ENCODE measurements at places on chromosomes 12 and 14. TPM values are rescaled to one million over a fixed set of nuclear protein-coding genes. Genes with fewer than 3 reads are reported as not detected.
A peak's percentile ranks its signal among the peaks of the same experiment; 100 is the strongest.

DNA sequence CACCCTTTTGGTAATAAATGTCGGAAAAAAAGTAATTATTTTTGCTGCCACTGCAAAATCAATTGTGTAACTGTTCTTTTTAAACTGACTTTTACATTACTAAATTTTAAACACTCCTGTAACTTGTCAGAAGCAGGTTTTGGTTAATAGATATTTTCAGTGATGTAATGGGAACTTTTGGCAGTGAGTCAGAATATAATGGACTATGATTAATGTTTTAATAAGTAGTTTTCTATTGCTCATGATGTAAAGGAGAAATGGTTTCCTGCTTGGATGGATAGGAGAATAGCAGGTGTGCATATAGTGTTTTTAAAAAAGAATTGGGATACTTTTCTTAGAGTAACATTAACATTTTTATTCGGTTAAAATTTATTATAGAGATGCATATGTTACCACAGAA is 58.8 kb downstream of the TRMT5 start:
- H3K27me3 ChIP-seq: no peaks in the 10 kb centered on the region
- H3K27ac ChIP-seq: no peak overlapping the region
- DNase-seq: no peak
- peaks cover 6% of the 10 kb centered on the region for H3K4me1 ChIP-seq
- H3K36me3 ChIP-seq: no peaks in the 10 kb centered on the region

DNA sequence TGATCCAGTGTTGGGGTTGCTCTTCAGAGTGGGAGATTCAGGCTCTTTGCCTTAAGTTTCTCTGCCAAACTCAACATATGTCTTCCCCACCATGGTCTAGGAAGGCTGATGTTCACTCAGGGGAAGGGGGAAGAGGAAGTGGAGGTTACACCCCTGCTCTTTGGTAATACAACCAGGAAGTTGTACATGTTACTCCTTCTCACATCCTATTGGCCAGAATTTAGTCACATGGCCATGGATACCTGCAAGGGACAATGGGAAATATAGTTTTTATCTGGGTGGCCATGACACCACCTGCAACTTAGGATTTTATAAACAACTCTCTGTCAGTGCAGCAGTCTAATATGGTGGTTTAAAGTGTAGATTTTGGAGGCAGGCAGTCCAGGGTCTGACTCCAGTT is 150.9 kb downstream of the TBX5 start:
- no peak overlapping the region for H3K4me3 ChIP-seq
- no peak for DNase-seq

- H3K4me1 ChIP-seq: peaks cover 3% of the 10 kb centered on the region
- no peak overlapping the region for H3K27ac ChIP-seq
- no peaks in the 10 kb centered on the region for H3K27me3 ChIP-seq
- no peak overlapping the region for H3K4me3 ChIP-seq
- no peak for DNase-seq
- no peaks in the 10 kb centered on the region for H3K36me3 ChIP-seq
Observed at GRCh38 chr12:128726886-128727285, 96.9 kb downstream of the SLC15A4 start.

GRCh38 chr12:55068416-55069010 is 48.7 kb downstream of the NEUROD4 start:
- no peak overlapping the region for H3K27ac ChIP-seq
- DNase-seq: no peak
- H3K4me1 ChIP-seq: no peaks in the 10 kb centered on the region

- H3K27ac ChIP-seq: no peak overlapping the region
- DNase-seq: no peak
- H3K27me3 ChIP-seq: no peaks in the 10 kb centered on the region
- H3K36me3 ChIP-seq: peaks cover 13% of the 10 kb centered on the region
- no peaks in the 10 kb centered on the region for H3K4me1 ChIP-seq
Observed at GRCh38 chr14:30935445-30935844, 61.1 kb downstream of the COCH start.

- peak overlapping the region; percentile 18 for H3K27ac ChIP-seq
- peaks cover 34% of the 10 kb centered on the region for H3K4me1 ChIP-seq
- DNase-seq: no peak
- no peak overlapping the region for H3K4me3 ChIP-seq
- H3K27me3 ChIP-seq: no peaks in the 10 kb centered on the region
Observed at GRCh38 chr14:92646952-92647796, 101.3 kb downstream of the LGMN start.

DNA sequence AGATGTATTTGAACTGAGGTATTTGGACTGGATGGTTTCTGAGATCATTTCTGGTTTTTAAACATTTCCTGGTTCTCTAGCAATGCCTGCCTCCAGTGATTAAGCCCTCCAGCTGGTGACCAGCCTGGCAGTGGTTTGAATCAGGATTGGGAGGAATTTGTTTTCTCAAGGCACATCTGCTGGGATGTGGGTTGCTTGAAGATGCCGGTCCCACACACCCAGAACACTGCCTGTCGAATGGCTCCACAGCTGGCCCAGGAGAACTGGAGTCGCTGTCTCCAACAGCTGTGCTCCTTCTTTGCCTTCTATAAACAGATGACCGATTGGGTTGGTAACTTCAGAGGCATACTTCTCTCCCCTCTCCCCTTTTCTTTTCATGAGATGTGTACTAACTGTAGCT is 258.0 kb upstream of the DDHD1 start:
- no peak overlapping the region for H3K27ac ChIP-seq
- H3K4me1 ChIP-seq: no peaks in the 10 kb centered on the region
- H3K36me3 ChIP-seq: no peaks in the 10 kb centered on the region
- no peaks in the 10 kb centered on the region for H3K27me3 ChIP-seq

GRCh38 chr14:22418631-22419030 is 170.4 kb downstream of the DAD1 start:
- H3K36me3 ChIP-seq: no peaks in the 10 kb centered on the region
- no peaks in the 10 kb centered on the region for H3K27me3 ChIP-seq
- H3K4me1 ChIP-seq: peaks cover 13% of the 10 kb centered on the region
- H3K27ac ChIP-seq: no peak overlapping the region
- no peak overlapping the region for H3K4me3 ChIP-seq
- peak; percentile 48 for DNase-seq

DNA sequence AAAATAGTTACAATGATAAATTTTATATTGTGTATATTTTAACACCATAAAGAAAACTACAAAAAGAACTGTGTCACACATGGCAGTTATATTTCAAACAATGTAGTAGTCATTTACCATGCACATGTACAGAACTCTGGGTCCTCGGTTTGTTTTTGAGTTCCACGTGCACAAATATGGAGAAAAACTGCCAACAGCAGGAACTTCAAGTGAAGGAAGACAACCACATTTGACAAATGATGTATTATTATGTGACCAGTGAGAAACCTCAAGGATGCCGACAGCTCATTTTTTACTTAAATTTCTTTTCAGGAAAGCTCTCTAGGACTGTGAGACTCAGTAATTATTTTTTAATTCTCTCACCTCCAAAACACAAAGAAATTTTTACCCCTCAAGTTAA is 244.2 kb upstream of the USP15 start:
- no peak overlapping the region for H3K4me3 ChIP-seq
- DNase-seq: no peak
- no peak overlapping the region for H3K27ac ChIP-seq
- no peaks in the 10 kb centered on the region for H3K27me3 ChIP-seq
- H3K36me3 ChIP-seq: no peaks in the 10 kb centered on the region
- no peaks in the 10 kb centered on the region for H3K4me1 ChIP-seq

GRCh38 chr14:69298131-69299071 is 38.4 kb downstream of the GALNT16 start:
- peaks cover 4% of the 10 kb centered on the region for H3K27me3 ChIP-seq
- H3K4me3 ChIP-seq: no peak overlapping the region
- no peak for DNase-seq
- no peaks in the 10 kb centered on the region for H3K4me1 ChIP-seq

- H3K36me3 ChIP-seq: no peaks in the 10 kb centered on the region
- peaks cover 44% of the 10 kb centered on the region for H3K4me1 ChIP-seq
- DNase-seq: no peak
- peak overlapping the region; percentile 88 for H3K27ac ChIP-seq
Observed at GRCh38 chr12:6340032-6340638, 1.7 kb downstream of the TNFRSF1A start.

- no peaks in the 10 kb centered on the region for H3K27me3 ChIP-seq
- H3K36me3 ChIP-seq: no peaks in the 10 kb centered on the region
- H3K4me3 ChIP-seq: no peak overlapping the region
- H3K27ac ChIP-seq: no peak overlapping the region
- no peak for DNase-seq
Observed at GRCh38 chr14:33350366-33350990, 411.8 kb downstream of the NPAS3 start.

GRCh38 chr12:93098077-93098476 is 169.0 kb upstream of the EEA1 start:
- no peak overlapping the region for H3K27ac ChIP-seq
- no peaks in the 10 kb centered on the region for H3K36me3 ChIP-seq
- peaks cover 20% of the 10 kb centered on the region for H3K4me1 ChIP-seq
- no peaks in the 10 kb centered on the region for H3K27me3 ChIP-seq
- peak; percentile 51 for DNase-seq
- no peak overlapping the region for H3K4me3 ChIP-seq

DNA sequence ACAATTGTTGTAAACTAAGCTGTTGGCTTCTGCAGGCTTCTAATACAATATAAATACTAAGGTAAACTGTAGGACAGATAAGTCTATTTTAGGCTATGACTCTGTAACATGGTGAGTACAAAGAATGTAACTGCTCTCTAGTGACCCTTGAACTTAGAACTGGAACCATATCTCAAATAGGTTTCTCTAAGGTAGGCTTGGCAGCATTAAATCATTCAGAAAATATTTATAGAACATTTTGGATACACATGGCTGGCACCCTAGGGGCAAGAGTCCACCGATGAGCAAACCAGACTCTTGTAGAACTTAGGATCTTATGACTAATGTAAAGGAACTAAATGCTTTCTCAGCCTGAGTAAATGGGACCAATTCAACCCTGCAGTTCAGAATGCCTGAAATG is 19.4 kb upstream of the SLC25A3 start:
- H3K4me3 ChIP-seq: no peak overlapping the region
- H3K27me3 ChIP-seq: no peaks in the 10 kb centered on the region
- DNase-seq: no peak
- H3K27ac ChIP-seq: no peak overlapping the region
- H3K4me1 ChIP-seq: no peaks in the 10 kb centered on the region

- H3K4me1 ChIP-seq: no peaks in the 10 kb centered on the region
- H3K4me3 ChIP-seq: no peak overlapping the region
- no peaks in the 10 kb centered on the region for H3K27me3 ChIP-seq
- DNase-seq: no peak
Observed at GRCh38 chr12:32897281-32897610, 669 bp upstream of the PKP2 start.

DNA sequence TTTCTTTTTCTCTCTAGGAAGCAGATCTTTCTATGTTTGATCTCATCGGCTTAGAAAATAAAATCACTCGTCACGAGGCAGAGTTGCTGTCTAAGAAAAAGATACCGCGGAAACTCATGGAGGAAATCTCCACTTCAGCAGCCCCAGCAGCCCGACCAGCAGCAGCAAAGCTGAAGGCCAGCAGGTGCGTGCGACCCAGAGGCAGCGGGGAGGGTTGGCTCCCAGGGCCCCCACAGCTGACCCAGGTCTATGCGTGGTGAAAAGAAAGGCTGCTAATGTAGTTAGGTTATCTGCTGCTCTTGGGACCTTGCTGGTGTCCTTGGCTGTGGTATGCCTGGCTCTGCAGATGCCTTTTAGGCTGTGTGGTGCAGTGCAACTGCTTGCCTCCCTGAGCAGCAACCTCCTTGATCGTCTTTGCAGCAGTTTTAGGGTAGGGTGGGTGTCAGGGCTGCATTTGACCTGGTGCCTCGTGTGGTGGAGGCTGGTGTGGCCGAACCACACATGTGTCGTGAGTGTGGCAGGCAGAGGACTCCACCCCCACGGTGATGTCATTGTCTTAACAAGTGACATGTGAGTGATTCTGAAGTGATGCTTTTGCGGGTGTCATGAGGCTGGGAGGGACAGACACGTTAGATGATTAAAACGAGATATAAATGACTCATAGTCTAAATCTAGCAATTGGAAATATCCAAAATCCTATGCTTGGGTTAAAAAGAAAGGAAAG is 68.6 kb downstream of the EP400 start:
- H3K4me1 ChIP-seq: no peaks in the 10 kb centered on the region
- H3K27me3 ChIP-seq: no peaks in the 10 kb centered on the region
- no peak for DNase-seq
- no peak overlapping the region for H3K27ac ChIP-seq
- peaks cover 26% of the 10 kb centered on the region for H3K36me3 ChIP-seq

DNA sequence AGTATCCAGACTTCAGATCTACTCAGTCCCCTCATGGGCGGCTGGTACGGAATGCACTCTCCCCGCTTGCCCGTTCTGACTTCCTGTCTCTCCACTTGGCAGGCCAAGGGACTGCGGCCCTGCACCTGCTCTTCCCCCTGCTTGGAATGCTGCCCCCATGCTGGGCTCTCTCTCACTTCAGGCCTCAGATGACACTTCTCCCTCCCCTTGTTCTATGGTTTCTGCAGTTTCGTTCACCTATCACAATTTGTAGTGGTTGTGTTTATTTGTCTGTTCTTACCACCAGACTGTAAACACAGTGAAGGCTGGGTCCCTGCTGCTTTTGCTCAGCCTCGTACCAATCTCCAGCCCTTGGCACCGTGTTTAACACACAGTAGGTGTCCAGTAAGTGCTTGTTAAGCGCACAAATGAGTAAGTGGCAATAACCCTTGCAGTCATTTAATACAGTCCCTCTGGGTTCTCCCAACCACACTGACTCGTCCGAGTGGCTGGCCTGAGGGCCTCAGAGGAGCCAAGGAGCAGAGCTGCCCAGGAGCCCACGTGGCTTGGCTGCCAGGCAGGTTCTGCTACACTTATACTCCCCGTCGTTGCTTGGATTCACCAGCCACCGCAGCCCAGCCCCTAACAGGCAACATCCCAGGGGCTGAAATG is 11.8 kb downstream of the SLC6A12 start:
- H3K4me3 ChIP-seq: no peak overlapping the region
- DNase-seq: no peak
- no peak overlapping the region for H3K27ac ChIP-seq
- H3K4me1 ChIP-seq: no peaks in the 10 kb centered on the region
- no peaks in the 10 kb centered on the region for H3K36me3 ChIP-seq

GARIN6 gene
- not detected for total RNA-seq

IKZF4 gene
- 4.6 TPM for total RNA-seq

OTX2 gene
- total RNA-seq: 0.27 TPM

SERPINA9 gene
- total RNA-seq: not detected
